ENCODE measurements at places on chromosomes 3 and 15.
A peak's percentile ranks its signal among the peaks of the same experiment; 100 is the strongest.

DNA sequence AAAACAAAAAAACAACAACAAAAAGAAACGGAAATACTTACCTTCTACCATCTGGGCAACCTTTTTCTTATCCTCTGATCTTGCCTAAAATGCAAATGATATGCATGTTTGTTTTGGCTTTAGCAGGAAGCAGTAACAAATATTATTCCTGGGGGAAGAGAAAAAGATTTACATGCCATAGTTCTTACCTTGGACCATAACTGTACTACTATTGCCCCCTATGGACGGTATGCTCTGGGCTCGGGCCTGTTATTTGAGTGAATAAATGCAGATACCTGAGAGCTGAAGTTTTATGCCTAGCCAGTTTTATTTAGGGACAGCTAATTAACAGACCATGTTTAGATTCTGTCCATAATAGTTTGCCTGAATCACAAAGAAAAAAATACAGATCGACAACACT lies 12.6 kb upstream of the STARD5 start:
- DNase-seq: peak; percentile 48

DNA sequence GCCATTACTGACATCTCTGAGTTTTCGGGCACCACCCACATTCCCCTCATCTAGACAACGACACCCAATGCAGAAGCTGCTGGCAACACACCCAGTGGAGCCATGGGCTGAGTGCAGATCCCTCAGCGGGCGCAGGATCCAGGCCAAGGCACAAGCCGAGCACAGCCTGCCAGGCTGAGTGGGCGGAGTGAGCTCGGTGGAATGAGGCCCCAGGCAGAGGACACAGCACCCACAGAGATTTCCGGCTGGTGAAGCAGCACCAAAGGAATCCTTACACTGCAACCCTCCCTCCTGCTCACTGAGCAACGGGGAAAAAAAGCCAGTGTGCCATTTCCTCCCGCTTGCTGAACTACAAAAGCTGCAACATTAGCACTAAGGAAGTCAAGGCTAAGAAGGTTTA lies 34.3 kb downstream of the ZMAT3 start:
- DNase-seq: peak; percentile 92

- no peak for DNase-seq
Observed at GRCh38 chr3:61032991-61033390, 218.3 kb downstream of the FHIT start.

DNA sequence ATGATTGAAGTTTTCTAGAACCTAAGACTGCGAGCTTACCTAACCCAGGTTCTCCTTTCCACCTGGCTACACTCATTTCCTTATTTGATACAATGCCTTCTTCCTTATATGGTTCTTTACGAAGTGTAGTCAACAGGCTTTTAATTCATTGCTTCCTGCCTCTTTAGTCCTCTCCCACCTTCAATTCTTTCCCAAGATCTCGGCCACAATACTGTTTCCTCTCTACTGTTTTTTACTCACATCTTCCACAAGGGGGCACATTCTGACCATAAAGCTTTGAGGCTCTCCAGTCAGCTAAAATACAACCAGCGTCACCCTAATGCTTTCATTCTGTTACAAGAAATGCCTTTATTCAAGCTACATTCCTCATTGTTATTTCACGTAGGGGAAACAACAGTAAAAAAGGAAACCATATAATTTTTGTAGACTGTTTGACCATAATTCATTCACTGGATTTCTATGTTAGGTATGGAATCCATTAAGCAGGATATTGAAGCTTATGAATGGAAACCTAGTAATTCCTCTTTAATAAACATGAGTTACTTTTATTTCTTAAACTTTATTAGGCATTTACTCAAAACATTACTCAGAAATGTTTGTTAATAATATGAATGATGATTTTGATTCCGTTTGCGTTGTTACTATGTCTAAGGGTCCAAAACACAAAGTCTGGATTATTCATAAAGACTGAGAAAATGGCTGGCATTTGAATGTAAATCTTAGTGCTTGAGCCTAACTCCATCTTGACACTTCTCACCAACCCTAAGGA lies 29.5 kb upstream of the VEPH1 start:
- peak; percentile 71 for DNase-seq

GRCh38 chr3:43178891-43179366 lies 73.0 kb upstream of the POMGNT2 start:
- peak; percentile 42 for DNase-seq

DNA sequence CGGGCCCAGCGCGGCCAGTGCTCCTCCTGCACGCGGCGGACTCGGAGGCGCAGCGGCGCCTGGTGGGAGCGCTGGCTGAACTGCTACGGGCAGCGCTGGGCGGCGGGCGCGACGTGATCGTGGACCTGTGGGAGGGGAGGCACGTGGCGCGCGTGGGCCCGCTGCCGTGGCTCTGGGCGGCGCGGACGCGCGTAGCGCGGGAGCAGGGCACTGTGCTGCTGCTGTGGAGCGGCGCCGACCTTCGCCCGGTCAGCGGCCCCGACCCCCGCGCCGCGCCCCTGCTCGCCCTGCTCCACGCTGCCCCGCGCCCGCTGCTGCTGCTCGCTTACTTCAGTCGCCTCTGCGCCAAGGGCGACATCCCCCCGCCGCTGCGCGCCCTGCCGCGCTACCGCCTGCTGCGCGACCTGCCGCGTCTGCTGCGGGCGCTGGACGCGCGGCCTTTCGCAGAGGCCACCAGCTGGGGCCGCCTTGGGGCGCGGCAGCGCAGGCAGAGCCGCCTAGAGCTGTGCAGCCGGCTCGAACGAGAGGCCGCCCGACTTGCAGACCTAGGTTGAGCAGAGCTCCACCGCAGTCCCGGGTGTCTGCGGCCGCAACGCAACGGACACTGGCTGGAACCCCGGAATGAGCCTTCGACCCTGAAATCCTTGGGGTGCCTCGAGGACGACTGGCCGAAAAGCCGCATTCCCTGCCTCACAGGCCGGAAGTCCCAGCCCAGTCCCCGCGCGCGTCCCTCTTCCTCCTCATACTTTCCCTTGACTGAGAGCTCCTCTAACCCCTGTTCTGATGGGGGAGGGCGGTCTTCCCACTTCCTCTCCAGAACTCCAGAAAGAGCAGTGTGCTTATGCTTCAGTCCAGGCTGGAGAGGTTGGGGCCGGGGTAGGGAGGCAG lies 1.4 kb upstream of the IL17RC start:
- DNase-seq: peak; percentile 18

GRCh38 chr3:134932035-134932434 lies 137.0 kb downstream of the EPHB1 start:
- DNase-seq: no peak

GRCh38 chr3:171860830-171861535 lies 17.8 kb downstream of the TMEM212 start:
- peak; percentile 67 for DNase-seq

DNA sequence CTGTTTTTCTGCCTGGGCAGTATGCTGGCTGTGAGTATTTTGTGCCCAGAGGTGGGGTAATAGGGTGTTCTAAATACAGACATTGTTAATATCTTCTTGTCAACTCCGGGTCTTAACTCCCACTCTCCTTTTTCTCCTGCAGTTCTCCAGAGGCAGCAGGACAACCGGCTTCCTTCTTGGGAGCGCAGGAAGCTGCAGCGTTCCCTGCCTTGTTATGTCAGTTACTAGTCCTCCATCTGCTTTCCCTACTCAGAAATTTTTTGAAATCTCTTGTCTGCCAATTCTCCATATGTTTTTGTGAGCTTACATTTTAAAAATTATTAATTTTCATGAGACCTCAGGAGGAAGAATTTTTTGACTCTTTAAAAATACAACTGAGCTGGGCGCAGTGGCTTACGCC lies 67.2 kb downstream of the NEO1 start:
- DNase-seq: no peak

DNA sequence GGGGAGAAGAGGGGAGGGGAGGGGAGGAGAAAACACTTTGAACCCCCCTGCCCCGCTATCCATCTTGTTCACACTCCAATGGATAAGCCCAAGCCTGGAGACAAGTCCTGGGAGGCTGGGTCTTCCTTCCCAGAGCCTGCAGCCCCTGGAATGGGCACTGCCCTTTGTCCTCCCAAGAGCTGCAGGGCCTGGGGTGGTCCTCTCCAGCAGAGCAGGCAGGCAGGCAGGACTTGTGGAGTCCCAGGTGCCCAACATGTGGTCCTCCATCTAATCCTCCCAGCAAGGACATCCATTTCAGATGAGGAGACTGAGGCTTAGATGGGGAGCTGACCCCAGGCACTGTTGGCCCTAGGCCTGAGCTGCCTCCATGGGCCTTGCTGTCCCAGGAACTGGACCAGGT lies 10.4 kb upstream of the MESP2 start:
- DNase-seq: no peak

GRCh38 chr15:50141856-50142255 lies 22.8 kb upstream of the ATP8B4 start:
- DNase-seq: no peak

DNA sequence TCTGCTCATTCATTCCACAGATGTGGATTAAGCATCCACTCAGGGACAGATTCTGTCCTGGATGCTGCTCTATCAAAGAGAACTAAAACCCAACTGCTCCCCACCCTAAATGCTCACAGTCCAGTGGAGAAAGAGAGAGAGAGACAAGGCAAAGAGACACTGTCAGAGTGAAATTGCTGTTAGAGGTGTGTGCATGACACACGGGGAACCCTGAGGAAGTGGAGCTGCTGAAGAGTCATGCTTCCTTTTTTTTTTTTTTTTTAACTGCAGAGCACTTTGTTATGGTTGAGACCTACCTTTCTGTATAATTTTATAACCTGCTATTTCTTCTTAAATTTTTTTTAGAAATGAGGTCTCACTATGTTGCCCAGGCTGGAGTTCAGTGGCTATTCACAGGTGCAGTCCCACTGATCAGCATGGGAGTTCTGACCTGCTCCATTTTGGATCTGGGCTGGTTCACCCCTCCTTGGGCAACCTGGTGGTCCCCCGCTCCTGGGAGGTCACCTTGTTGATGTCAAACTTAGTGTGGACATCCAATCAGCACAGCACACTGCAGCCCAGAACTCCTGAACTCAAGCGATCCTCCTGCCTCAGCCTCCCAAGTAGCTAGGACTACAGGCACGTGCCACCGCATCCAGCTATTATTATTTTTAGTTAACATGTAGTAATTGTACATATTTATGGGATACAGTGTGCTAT lies 18.2 kb upstream of the PSTPIP1 start:
- DNase-seq: no peak

DNA sequence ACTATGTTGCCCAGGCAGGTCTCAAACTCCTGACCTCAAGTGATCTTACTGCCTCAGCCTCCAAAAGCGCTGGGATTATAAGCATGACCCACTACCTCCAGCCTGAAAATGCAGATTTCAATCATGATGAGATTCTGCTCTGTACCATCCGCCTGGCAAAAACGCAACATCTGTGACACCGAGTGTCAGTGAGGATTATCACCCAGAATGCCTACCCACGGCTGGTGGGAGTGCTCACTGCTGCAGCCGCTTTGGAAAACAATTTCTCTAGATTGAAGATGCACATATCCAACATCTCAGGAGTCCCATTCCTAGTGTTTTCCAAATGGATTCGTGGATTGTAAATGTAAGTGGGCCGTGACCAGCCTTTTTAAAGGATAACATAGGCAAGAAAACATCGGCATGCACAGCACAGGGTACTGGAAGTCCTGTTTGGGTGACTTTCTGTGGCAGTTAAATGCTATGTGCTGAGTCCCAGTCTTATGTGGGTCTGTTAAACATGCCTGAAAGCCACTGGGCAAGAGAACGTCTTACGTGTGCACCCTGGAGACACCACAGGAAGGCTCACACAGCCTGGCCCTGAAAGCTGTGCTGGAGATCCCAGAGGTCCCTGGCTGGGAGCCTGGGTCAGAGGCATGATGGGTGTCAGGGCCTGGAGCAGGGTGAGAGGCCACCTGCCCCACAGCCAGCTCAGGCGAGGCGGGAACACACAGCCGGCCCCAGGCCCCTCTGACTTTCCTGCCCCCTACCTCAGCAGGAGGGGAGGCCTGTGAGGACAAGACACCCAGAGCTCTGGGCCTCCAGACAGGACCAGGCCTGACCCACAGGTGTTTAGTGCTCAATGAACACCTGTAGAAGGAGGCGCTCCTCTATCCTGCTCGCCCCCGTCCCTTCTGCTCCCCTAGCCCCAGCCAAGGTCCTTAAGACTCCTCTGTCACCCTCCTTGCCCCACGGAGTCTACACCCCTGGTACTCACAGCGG lies 918 bp downstream of the PRSS50 start:
- DNase-seq: no peak

GRCh38 chr3:126816986-126817777 lies 113.1 kb downstream of the CHCHD6 start:
- DNase-seq: no peak

- no peak for DNase-seq
Observed at GRCh38 chr3:53081318-53081717, 35.4 kb upstream of the SFMBT1 start.

All from brain microvascular endothelial cell (primary cell).